Ovary (tissue), 10 donors: ENCODE measurements at places on chromosomes 11 and 22. TPM values are rescaled to one million over a fixed set of nuclear protein-coding genes. Genes with fewer than 3 reads are reported as not detected.

- DNase-seq: no peak
Measured at GRCh38 chr22:30421695-30422480, 3.7 kb upstream of the MTFP1 start.

- DNase-seq: peak; percentile 54
Measured at GRCh38 chr11:79503028-79503427, 62.2 kb upstream of the TENM4 start.

DNA sequence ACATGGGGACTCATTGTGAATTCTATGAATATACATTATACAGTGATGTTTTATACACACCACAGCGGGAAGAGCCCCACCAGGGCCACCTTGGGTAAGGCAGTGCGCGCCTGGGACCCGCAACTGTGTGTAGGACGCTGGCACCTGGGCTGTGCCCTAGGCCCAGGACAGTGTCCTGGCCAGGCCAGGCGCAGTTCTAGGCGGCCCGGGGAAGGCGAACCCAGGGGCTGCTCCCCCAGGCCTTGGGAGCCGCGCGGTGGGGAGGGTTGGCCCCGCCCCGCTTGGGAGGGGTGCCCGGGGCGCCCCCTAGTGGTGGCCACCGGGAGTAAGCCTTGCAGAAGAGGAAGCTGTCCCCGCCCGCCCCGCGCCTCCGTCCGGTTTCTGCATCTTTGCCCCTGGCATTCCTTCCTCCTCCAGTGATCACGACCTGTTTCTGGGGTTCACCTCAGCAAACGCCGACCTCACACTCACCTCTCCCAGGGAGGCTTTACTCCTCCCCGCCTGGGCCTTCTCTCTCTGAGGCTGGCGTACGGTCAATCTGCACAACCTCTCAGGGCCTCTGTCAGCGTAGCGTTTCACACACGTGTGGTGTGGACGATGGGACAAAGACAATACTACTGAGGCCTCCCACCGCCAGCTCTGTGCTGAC is 9.5 kb upstream of the EHD1 start:
- DNase-seq: peak; percentile 69

GRCh38 chr11:9851366-9851765 is 187.5 kb downstream of the SWAP70 start:
- DNase-seq: no peak

GRCh38 chr11:68436985-68437926 is 23.3 kb upstream of the PPP6R3 start:
- no peak for DNase-seq

DNA sequence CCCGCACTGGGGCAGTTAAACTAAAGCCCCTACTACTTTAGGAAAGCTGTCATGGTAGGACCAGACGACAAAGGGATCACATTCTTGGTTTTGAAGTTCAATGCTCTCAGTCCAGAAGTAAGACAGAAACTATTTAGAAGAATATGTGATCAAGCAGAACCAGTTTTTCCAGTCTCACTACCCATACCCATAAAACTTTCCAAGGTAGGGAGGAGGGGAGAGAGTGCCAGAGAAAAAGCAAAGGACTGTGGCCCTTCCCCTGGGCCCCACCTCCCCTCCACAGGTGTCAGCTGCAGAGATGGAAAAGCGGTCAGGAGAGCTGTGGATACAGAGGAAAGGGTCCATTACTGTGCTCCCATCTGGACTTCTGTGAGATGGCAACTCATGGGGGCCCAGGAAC is 587.1 kb downstream of the SOX6 start:
- DNase-seq: no peak

- no peak for DNase-seq
Measured at GRCh38 chr22:25406510-25407210, 157.8 kb upstream of the GRK3 start.

The MYO7A gene
- polyA plus RNA-seq: 3.1 TPM

The APOL4 gene
- polyA plus RNA-seq: 8.5 TPM

The BCO2 gene
- 1.2 TPM for polyA plus RNA-seq
